ENCODE measurements at places on chromosomes 13 and 19. TPM values are rescaled to one million over a fixed set of nuclear protein-coding genes. Genes with fewer than 3 reads are reported as not detected.

Gene SYCN
- total RNA-seq = not detected

Gene NUFIP1
- total RNA-seq = 5.5 TPM

Gene LILRB2
- total RNA-seq = not detected

Gene CEACAM16
- not detected for total RNA-seq

Gene FPR3
- total RNA-seq = not detected

Gene RFX1
- 6.9 TPM for total RNA-seq

Gene KLK3
- total RNA-seq = not detected

Gene ZNF585A
- 11.6 TPM for total RNA-seq

Gene BST2
- total RNA-seq = 6.7 TPM

Data from epithelial cell of alveolus of lung (primary cell).